ENCODE measurements at places on chromosomes 2 and 18. TPM values are rescaled to one million over a fixed set of nuclear protein-coding genes. Genes with fewer than 3 reads are reported as not detected.

DNA sequence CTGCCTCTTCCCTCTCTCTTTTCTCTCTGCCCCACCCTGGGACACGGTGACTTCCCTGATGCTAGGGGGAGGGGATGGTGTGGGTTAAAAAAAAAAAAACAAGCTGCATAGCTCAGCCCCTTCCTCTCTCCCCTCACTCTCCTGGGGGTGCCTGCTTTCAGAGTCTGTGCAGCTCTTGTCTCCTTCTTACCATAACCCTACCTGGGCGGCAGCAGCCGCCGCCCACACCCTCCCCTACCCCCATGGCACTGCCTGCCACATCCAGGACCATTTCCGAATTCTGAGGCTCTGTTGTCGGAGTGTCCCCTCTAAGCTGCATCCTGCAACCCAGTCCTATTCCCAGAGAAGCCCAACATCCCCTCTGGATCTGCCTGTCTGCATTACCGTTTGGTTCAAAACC is 16.0 kb downstream of the TTC32 start:
- DNase-seq = no peak

GRCh38 chr2:36486521-36487044 is 111.4 kb downstream of the FEZ2 start:
- no peak for DNase-seq

DNA sequence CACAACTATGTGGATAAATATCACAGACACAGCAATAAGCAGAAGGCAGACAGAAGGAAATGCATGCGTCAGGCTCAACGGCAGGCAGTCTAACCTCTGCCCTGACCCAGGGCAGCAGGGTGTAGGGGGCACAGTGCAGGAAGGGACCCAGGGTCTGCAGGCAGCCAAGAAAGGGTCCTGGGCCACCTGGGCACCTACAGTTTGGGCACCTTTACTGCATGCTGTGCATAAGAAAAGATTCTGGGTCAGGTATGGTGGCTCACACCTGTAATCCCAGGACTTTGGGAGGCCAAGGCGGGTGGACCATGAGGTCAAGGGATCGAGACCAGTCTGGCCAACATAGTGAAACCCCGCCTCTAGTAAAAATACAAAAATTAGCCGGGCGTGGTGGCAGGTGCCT is 17.7 kb downstream of the PASK start:
- no peak for DNase-seq

GRCh38 chr2:148593421-148593820 is 51.1 kb upstream of the EPC2 start:
- DNase-seq = no peak

DNA sequence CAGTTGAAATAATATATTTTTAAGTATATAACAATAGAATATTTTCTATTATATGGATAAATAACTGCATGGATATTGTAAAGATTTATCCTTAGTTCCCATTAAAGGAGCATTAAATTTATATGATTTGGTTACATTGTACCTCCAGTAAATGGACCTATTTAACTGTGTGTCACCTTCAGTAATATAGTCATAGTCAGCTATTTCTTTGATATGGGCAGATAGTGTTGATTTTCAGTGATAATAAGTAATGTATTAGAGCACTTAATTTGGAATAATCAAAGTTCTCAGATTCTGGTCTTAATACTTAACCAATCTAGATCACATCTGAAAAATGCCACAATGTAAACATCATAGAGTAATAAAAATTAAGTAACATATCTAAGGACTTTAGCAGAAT is 1527.3 kb upstream of the NXPH2 start:
- no peak for DNase-seq

DNA sequence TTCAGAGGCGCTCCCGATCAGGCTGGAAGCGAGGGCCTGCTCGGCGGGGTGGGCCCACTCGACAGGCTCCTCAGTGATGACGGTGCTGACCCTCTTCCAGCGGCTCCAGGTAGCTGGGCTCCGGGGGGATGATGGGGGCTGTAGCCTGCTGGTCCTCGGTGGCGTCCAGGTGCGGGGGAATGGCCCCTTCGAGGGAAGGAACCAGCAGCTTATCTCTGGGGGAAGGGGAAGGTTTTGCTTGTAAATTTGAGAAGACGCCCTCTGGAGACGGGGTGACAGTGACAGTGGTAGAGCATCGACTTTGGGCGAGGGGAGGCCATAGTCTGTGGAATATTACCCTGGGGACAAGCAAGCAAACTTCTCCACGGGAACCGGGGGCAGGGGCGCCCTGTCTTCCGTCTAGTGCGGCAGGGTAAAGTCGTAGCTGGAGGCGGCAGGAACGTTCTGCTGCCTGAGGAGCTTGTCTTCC is 891.9 kb upstream of the LRRTM1 start:
- peak; percentile 22 for DNase-seq

GRCh38 chr18:67376372-67376771 is 140.1 kb downstream of the DSEL start:
- DNase-seq = no peak

GRCh38 chr2:78145997-78146722 is 624.0 kb upstream of the LRRTM4 start:
- no peak for DNase-seq

- peak; percentile 1 for DNase-seq
Measured at GRCh38 chr2:64380853-64381527, 73.0 kb upstream of the LGALSL start.

- DNase-seq = no peak
Measured at GRCh38 chr2:8382485-8382884, 299.4 kb upstream of the ID2 start.

GRCh38 chr2:65611488-65611887 is 179.1 kb upstream of the SPRED2 start:
- DNase-seq = no peak

DNA sequence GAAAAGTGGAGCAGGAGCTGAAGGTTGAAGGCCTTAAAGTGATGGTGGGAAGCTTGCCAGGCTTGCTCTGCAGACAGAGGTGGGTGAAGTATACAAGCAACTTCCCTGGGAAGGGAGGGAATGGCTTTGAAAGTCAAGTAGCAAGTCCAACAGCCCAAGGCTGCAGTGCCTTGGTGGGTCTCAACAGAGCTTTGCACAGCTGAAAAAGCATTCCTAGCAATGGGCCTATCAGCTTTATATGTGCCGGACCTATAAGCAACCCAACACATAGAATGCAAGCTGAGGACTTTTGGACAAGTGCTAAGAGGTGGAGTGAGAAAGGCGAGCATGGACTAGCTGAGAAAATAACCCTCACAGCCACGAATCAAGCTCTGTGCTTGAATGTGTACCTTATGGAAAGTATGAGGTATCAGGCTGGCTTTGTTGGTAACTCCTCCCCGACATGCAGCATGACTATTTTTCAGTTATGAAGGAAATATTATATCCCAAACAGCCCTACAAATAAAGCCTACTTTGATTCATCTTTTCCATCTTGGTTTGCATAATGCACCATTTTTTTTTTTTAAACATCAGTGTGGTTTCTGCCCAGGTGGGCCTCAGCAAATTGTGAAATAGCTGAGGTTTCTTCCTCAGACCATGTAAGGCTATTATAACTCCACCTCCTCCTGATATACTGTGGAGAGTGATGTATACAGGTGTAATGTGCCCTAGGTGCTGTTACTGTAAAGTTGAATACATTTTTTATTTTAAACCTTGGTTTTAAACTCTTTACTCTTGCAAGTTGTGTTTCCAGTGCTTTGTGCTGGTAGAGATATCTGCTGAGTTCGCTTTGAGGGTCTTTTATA is 241.4 kb upstream of the CXCR4 start:
- no peak for DNase-seq

- no peak for DNase-seq
Measured at GRCh38 chr2:165074884-165075283, 119.6 kb upstream of the SLC38A11 start.

- DNase-seq = no peak
Measured at GRCh38 chr2:109436610-109437225, 177.0 kb downstream of the SEPTIN10 start.

GRCh38 chr18:79754831-79755351 is 42.8 kb upstream of the KCNG2 start:
- DNase-seq = no peak

DNA sequence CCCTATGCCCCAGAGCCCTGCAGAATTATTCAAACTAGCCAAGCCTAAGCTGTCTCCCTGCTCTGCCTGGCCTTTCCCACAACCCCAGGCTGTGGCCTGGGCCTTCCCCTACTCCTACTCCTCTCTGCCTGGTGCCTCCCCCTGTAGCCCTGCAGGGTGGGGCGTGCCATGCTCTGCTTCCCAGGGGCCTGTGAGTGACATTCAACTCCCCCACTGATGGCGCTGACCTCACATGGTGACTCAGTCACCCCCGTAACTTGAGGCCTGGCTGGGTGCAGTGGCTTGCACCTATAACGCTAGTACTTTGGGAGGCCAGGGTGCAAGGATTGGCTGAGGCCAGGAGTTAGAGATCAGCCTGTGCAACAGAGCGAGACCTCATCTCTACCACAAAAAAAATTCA is 60.6 kb downstream of the KIF1A start:
- DNase-seq = no peak

- DNase-seq = no peak
Measured at GRCh38 chr2:55150834-55151233, 81.3 kb downstream of the CLHC1 start.

DNA sequence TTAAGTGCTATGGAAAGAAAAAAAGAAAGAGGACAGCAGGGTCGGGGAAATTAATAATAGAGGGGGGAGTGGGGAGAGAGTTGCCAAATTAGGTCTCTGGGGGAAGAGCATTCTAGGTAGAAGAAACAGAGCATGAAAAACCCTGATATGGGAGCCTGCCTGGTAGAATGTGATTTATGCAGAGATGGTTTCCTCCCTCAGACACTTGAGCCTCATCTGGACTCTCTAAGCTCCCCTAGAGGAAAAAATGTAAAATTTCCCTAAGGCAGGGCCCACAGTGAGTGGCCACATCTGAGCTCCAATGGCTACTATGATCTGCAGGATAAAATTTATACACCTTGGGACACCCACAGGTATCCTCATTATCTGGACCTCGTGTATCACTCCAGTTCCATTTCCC is 20.6 kb upstream of the EPAS1 start:
- no peak for DNase-seq

DNA sequence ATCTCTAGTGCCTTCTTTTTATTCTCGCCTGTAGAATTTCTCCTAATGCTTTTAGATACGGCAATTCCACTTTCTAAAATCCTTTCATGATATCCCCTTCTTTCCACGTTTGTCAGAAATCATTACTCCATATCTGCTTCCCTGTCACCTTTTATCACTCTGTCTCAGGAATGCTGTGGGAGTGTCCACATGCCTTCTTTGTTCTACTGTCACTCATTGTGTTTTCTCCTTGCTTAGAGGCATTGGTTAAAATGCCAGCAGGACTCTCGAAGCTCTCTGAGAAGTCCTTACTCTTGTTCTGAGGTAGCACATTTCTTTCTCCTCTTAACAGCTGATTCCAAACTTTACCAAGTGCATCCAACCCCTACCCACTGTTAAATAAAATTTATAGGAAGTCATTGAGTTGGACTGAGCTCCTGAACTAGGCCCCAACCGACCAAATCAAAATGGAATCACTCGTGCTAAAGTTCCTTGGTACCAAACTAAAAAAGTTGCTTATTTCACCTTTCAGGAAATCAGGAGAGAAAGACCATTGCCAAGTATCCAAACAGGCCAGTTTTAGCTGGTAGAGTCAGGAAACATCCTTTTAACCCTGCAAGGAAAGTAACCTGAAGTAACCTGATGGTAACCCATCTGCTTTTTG is 10.6 kb upstream of the GALNT5 start:
- DNase-seq = no peak

DNA sequence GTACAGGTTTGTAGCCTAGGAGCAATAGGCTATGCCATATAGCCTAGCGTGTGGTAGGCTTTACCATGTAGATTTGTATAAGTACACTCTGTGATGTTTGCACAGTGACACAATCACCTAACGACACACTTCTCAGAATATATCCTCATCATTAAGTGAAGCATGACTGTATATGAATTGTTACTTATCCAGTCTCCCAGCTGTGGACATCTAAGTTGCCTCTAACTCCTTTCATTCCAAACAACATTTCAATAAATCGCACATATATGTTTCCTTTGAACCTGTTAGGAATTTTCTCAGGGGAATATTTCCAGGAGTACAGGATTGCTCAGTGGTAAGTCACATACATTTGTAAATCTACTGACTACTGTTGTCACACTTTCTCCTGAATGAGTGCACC is 90.0 kb downstream of the ARHGAP15 start:
- no peak for DNase-seq

GRCh38 chr2:222452422-222452950 is 28.1 kb downstream of the SGPP2 start:
- DNase-seq = no peak

DNA sequence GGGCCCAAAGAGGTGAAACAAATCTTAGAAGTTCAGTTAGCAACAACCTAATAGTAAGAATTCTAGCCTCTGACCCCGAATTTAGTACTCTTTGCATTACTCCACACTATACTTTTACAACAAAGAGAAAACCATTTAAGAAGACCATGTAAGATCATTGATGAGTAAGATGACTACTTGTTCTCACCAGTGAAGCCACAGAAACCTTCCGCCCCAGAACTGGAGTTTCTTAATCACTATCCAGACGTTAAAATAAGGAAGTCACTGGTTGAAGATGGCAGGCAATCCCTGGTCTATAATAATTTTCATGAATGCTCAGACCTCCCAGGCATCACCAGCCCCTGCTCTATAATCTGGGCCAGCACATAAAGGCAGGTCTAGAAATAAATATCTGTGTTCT is 95.0 kb downstream of the TMEM163 start:
- DNase-seq = no peak

GRCh38 chr2:72991980-72992733 is 74.8 kb downstream of the EMX1 start:
- peak; percentile 43 for DNase-seq

GRCh38 chr2:241961454-241961853 is 91.9 kb downstream of the RTP5 start:
- DNase-seq = no peak

GRCh38 chr18:71554686-71555085 is 989.5 kb downstream of the CBLN2 start:
- no peak for DNase-seq

The SAG gene
- not detected for total RNA-seq

The TMEM163 gene
- total RNA-seq = 0.10 TPM

The ATP5MC3 gene
- 192 TPM for total RNA-seq

The HOXD11 gene
- total RNA-seq = not detected

The REG1A gene
- 8.9 TPM for total RNA-seq

The CPLX4 gene
- not detected for total RNA-seq

The DUSP2 gene
- 0.98 TPM for total RNA-seq

The NEB gene
- total RNA-seq = 0.91 TPM

The SCN2A gene
- total RNA-seq = 0.05 TPM

Measured in left lobe of liver (tissue), 2 donors.